ENCODE measurements at places on chromosomes 5 and 9. TPM values are rescaled to one million over a fixed set of nuclear protein-coding genes. Genes with fewer than 3 reads are reported as not detected.

Gene TAF11L5
- polyA plus RNA-seq = not detected

GRCh38 chr5:172097356-172097755, 90.7 kb downstream of the STK10 start:
- no peak for DNase-seq

Gene PCDHGC5
- polyA plus RNA-seq = 1.4 TPM

Gene SYK
- 0.97 TPM for polyA plus RNA-seq

Gene C5orf46
- polyA plus RNA-seq = 6.0 TPM
